ENCODE measurements at places on chromosomes 4 and X.
A peak's percentile ranks its signal among the peaks of the same experiment; 100 is the strongest.

DNA sequence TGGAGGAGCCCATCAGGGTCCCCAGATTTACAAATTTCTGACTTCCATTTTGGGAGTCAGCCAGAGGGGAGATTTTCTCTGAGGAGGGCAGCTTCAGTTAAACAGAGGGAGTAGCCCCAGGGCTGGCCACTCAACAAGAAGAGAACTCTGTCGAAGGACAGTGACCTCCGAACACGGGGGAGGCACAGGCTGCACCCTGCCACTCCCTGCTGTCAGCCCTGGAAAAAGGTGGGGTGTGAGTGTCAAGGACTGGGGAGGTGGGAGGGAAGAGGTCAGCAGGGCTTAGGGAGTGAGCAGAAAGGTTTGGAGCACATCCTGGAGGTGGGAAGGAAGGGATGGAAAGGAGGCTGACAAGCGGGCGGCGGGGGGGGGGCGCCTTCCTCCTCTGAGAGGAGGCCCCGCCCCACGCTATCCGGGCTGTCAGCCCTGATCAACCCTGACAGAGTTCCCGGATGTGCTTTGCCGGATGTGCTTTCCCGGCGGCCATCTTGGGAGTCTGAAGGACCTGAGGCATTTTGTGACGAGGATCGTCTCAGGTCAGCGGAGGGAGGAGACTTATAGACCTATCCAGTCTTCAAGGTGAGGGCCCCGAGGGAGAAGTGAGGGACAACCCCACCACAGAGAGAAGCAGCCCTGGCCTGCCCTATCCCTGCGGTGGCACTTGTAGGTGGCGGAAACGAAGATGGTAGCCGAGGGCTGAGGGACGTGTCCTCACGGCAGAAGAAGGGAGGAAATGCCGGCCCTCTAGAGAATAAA, at the start of gene MAGEC1:
TSS of gene MAGEC1 (plus strand) at position 495 of the 756 bp plus-strand sequence. CDS start 1,179 bp downstream, outside the sequence.
- DNase-seq: no peak

- no peak for DNase-seq
Observed at GRCh38 chrX:68842351-68842750, 13.5 kb downstream of the EFNB1 start.

DNA sequence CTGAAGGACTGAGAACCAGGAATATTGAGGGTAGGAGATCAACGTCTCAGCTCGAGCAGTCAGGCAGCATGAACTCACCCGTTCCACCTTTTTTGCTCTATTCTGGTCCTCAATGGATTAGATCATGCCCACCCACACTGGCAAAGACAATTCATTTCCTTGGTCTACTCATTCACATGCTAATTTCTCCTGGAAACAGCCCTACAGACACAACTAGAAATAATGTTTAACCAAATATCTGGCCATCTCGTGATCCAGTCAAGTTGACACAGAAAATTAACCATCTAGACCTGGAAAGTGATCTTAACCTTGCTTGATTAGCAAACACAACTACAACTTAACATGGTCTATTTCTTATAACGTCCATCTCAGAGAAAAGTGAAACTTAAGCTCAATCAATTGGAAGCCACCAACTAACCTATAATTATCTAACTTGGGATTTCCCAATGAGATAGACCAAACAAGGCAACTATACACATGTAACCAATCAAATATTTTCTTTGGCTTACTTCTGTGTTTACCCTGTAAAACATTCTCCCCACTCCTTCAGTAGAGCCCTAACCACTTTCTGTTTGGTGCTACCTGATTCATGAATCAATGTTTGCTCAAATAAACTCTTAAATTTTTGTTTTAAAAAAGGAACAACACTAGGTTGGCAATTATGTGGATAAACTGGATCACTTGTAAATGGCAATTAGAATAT, 69.7 kb upstream of the MAMLD1 start:
- DNase-seq: no peak

- no peak for DNase-seq
Observed at GRCh38 chr4:114156371-114156770, 176.9 kb upstream of the ARSJ start.

- DNase-seq: peak; percentile 75
Observed at GRCh38 chr4:102518703-102519131, 17.6 kb downstream of the NFKB1 start.

- DNase-seq: peak; percentile 86
Observed at GRCh38 chr4:117324851-117325491, 239.6 kb upstream of the TRAM1L1 start.

GRCh38 chr4:163694385-163694784, 199.9 kb downstream of the TMA16 start:
- peak; percentile 28 for DNase-seq

- no peak for DNase-seq
Observed at GRCh38 chr4:66266035-66266434, 595.7 kb upstream of the EPHA5 start.

DNA sequence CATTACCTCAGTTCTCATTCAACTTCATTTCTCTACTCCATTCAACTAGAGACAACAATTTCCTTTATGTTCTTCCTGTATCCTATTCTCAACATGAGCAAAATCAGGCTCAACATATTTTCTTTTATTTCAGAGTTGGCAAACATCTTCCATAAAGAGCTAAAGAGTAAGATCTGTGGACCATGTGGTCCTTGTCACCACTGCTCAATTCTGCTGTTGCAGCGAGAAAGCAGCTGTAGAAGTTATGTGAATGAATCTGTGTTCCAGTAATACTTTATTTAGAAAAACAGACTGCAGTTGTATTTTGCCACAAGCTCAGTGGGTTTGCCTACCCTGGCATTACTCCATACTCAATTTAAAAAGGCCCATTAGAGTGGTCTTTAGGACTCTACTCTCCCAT, 2057.3 kb downstream of the ARAP2 start:
- no peak for DNase-seq

DNA sequence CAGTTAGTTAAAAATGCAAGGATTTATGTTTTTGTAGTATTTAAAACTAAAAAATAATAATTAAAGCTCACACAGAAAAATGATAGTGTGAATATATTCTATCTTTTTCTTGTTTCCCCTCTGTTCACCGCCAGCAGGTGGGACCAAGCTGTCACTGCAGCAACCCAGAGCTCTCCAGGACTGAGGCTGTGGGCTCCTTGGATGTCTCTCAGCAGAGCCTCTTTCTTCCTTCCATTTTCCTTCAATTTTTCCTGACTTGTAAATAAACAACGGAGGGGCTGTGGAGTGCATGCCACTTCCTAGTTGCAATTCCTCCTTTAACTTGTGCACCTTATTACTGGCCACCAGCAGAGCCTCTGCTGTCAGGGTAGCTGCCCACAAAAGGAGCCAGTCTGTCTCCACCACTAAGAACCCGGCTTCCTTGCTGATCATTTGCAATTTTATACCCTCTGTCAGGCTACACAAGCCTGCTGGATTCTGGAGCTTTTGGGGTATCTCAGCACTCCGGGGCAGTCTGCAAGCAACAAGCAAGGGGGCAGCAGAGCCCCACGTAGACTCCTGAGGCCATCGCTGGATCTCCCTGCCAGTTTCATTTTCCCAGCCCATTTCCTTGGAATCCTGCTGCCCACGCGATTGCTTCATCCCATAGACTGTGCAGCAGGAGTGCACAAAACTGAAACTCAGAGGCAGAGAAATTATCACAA, 1467.4 kb downstream of the C4orf33 start:
- peak; percentile 73 for DNase-seq

- peak; percentile 99 for DNase-seq
Observed at GRCh38 chr4:86927843-86928395, 6.9 kb upstream of the AFF1 start.

DNA sequence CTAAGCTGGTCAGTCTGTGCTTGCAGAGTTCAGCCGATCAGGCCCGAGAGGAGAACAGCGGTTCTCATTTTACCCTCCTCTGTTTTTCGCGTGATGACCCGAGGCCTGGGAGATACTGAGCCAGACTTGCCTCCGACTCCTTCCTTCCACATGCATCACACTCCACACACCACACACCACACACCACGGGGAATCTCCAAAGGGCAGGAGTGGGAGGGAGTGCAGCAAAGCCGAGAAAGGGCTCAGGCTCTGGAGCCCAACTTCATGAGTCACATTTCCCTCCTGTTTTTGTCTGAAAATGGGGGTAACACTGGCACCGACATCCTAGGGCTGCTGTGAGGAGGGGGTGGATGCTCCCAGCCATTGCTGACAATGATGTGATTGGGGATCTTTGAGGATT, 38.9 kb downstream of the TKTL1 start:
- peak; percentile 30 for DNase-seq

DNA sequence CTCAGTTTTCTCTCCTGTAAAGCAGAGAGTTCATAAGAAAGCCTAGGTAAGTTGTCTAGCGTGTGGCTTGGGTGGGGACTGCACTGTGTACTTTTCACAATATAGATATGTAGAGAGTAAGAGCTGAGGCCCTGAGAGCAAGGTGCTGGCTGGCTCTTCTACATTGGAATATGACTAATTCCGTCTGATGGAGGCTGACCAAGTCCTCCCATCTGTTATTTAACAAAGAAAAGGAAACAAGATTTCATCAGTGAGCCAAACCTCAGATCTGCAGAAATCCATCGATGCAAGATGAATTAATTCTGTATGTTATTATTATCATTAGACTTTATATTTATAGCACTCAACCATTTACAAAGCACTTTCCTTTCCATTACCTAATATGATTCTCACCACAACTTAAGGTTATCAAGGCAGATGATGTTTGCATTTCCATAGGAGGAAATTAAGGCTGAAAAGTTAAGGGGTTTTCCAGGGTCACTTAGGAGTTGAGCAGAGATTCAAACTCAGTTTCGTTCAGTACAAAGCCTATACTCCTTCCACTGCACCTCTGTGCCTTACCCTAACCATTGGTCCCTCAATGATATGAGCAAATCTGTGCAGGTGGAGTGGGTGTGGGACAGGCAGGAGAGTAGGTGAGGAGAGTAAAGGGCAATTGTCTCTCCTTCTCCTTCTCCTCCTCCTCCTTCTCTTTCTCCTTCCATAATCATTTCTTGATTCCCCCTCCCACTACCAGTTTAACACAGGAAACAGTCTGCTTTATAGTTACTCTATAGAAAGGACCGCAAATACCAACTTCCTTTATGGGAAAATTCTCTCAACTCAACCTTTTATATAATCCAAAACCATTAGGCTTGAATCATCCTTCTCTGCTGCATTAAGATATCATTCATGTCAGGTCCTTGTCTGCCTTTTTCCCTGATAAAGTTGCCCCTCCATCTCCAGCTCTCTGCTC, 27.6 kb upstream of the SRD5A3 start:
- DNase-seq: peak; percentile 23

GRCh38 chrX:33285550-33285949, 74.2 kb upstream of the DMD start:
- DNase-seq: no peak

DNA sequence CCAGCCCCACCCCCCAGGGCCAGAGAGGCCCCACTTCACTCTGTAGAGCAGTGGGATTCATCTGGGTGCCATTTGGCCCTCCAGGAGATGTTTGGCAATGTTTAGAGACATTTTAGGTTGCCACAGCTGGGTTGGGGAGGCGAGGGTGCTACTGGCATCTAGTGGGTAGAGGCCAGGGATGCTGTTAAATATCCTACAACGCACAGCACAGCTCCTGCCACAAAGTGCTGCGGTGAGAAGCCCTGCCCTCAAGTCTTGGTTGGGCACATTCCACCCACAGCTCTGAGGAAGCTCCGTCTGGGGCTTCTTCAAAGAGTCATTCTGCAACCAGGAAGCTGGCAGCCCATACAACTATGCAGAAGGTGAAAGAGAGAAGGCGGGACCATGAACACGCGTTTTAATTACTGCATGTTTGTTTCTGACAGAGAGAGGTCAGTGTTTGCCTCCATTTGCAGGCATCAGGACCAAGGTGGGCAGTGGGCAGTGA, 48.1 kb upstream of the FAM9C start:
- no peak for DNase-seq

- no peak for DNase-seq
Observed at GRCh38 chr4:145791988-145792387, 112.0 kb downstream of the C4orf51 start.

GRCh38 chr4:56643596-56643995, 37.5 kb downstream of the HOPX start:
- DNase-seq: no peak

DNA sequence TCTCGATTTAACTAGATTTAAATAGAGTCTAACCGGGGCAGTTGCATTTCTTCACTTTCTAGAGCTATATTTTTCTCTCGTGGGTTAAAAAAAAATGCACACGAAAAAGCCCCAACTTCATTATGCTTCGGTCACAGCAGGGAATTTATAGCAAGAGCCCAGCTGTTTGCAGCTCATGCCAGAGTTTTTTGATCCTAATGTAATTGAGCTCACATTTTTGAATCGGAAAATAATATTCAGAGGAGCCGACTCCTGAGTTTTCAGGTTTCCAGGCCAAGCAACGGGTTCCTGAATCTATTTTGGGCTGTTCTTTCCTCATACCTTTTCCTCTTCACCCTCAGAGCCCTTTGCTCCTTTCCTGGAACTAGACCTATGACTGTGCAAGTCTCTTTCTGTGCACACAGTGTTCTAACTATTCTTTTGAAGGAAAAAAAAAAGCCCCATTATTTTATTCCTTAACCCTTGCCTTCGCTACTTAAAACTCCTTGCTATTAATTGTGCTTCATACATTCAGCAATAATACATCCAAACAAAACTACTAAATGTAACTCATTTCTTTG, 27.5 kb upstream of the ESX1 start:
- DNase-seq: peak; percentile 8

DNA sequence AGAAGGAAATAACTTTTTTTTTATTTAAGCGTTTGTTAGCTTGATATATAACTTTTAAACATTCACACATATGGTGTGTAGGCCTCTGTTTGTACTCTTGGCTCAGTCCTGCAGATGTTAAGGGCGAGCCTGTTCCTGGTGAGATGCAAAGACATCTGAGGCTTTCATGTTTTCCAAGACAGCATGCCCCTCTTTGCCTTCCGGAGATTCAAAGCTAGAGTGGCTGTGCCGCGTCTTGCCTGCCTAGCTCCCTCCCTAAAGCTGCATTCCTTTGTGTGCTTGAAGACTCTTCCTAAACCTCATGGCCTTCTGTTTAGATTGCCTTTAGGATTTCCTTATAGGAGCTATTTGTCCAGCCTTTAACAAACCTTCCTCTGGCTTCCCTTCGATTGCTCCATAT, 67.1 kb downstream of the MID1IP1 start:
- DNase-seq: no peak

DNA sequence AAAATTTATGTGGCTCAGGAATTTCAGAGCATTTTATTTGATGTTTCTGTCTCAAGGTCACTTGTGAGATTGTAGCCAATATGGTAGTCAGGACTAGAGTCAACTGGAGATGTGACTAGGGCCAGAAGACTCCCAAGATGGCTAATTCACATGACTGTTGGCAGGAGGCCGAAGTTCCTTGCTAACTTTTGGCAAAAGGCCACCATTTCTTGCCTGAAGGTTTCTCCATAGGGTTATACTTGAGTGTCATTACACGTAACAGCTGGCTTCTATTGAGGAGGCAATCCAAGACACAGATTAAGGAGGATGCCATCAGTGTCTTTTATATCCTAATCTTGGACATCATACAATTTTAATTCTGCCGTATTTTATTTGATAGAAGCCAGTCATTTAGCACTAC, 162.3 kb upstream of the MAOA start:
- no peak for DNase-seq
